AG09319 (cell line): ENCODE measurements at places on chromosomes 13 and 19.

- no peak for DNase-seq
These were observed 7.2 kb downstream of the IQCN start for GRCh38 chr19:18266771-18267686.

GRCh38 chr13:71485913-71486312 is 381.1 kb downstream of the DACH1 start:
- no peak for DNase-seq

DNA sequence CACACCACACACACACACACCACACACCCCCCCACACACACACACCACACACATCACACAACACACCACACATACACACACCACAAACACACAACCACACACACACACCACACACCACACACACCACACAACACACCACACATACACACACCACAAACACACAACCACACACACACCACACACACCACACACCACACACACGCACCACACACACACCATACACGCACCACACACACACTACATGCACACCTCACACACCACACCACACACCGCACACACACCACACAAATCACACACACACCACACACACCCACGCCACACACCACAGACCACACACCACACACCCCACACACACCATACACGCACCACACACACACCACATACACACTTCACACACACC is 83.5 kb downstream of the ZNF557 start:
- DNase-seq = no peak

GRCh38 chr13:23871616-23872220 is 17.5 kb downstream of the MIPEP start:
- DNase-seq = no peak

GRCh38 chr19:39481229-39481545 is 549 bp downstream of the TIMM50 start:
- no peak for DNase-seq

DNA sequence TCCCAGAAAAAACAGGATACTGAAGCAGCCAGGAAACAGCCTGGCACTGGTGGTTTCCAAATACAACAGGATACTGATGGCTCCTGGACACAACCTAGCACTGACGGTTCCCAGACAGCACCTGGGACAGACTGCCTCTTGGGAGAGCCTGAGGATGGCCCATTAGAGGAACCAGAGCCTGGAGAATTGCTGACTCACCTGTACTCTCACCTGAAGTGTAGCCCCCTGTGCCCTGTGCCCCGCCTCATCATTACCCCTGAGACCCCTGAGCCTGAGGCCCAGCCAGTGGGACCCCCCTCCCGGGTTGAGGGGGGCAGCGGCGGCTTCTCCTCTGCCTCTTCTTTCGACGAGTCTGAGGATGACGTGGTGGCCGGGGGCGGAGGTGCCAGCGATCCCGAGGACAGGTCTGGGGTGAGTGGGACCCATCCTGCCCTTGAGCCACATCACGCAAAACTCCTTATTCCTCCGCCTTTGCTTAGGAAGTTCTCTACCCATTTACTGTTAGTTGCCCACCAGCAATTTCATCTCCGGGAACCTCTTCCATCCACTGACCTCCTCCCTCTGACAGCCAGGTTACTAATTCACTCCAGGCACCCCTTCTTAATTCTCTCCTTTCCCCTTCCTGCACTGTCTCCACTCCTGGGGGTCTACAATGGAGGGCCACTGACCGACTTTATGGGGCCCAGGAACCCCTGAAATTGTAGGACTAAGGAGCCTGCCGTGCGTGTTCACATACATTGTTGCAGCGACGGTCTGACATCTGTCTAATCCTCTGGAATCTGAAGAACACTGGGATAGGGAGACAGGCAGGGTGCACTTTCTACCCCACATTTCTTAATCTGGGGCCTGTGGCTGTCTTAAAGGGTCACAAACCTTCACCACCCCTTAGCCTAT is 1.2 kb downstream of the ITPKC start:
- no peak for DNase-seq

DNA sequence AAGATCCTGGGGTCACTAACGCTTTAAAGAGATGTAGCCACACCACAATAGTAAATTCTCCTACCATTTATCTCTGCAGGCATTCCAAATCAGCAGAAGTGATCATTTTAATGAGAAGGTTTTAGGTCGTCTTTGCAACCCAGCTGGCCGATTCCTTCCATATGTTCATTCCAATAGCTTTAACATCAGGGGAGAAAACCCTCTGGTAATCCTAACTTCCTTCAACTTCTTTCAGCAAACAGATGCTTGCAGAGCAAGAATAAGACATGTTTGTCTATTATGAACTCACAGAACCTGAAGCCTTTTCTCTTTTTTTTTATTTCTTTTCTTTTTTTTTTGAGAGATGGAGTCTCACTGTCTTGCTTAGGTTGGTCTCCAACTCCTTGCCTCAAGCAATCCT is 498.6 kb upstream of the SLITRK1 start:
- DNase-seq = no peak

GRCh38 chr19:39692166-39692565 is 12.1 kb upstream of the LGALS14 start:
- no peak for DNase-seq

DNA sequence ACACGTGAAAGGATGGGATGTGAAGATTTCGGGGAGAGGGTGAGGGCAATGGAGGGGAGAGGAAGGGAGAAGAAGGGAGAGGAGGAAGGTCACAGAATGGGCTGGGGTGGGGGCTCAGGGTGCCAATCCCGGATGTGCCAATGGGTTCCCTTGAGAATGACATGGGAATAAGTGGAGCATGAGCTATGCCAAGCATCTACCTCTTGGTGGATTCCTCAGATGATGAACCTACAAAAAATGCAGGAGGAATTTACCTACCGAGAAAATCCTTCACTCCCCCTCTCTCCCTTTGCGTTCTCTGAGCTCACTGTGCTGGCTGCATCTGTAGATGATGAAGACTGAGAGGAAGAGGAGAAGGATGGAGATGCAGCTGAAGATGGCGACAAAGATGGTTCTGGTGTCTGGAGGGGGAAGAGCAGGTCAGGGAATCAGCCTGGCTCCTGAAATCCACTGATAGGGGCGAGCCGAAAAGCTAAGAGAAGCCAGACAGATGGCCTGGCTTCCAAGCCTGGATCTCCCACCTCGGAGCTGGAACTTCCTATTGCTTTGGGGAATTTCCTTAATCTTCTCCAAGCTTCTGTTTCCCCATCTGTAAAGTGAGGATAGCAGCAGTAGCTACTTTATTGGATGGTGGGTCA is 21.6 kb downstream of the VSTM1 start:
- no peak for DNase-seq

DNA sequence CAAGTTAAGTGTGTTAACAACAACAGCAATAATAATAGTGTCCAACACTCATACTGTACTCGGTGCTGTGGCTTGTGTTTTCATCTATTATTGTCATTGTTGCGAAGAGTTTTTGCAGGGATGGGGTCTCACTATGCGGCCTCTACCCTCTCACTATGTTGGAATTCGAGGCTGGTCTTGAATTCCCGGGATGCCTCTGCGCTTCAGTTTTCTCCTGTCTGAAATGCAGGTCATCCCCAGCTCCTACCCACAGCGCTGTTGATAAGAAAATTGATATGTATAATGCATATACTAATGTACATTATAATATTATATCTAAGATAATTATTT is 4.9 kb upstream of the SBK3 start:
- no peak for DNase-seq

GRCh38 chr19:17483605-17484002 is 13.3 kb downstream of the SLC27A1 start:
- DNase-seq = no peak

GRCh38 chr19:44645407-44646048 is 1.8 kb downstream of the PVR start:
- no peak for DNase-seq

- DNase-seq = no peak
These were observed 99.5 kb upstream of the TMTC4 start for GRCh38 chr13:100773923-100774663.

- DNase-seq = no peak
These were observed 211.0 kb downstream of the SLC7A1 start for GRCh38 chr13:29384466-29384865.
